ENCODE measurements at places on chromosomes 3 and 15.
A peak's percentile ranks its signal among the peaks of the same experiment; 100 is the strongest.

DNA sequence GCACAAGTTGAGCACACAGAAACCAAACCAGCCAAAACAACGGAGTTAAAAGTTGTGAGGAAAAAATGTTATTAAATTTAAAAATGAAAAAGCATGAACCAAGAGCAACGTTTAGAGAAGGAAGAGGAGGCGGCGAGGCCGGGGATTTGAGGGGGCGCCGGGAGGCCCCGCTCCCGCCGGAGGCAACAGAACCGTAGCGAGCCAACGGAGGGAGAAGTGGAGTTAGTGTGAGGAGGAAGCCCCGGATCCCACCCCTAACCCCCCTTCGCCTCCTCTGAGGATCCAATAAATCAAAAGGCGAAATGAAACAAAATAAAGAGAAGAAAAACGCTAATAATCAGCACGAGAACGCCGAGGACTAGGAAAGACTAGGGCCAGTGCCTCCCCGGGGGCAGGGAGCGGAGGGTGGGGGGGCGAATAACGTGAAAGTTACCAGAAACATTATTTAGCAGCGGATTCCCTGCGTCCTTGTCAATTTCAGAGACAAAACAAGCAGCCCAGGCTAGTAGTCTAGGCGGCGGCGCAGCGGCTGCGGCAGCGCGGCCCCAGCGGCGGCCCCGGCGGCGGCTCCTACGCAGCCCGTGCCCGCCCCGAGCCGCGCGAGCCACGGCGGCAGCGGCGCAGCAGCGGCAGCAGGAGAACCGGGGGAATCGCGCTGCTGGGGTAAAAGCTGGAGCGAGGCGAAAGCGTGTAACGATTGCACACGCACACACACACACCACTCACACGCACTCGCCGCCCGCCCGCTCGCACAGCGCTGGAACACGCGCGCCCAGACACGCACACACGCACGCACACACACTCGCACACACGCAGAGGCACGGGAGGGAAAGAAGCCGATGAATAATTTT lies 1.7 kb downstream of the MEIS2 start:
- no peak for DNase-seq

DNA sequence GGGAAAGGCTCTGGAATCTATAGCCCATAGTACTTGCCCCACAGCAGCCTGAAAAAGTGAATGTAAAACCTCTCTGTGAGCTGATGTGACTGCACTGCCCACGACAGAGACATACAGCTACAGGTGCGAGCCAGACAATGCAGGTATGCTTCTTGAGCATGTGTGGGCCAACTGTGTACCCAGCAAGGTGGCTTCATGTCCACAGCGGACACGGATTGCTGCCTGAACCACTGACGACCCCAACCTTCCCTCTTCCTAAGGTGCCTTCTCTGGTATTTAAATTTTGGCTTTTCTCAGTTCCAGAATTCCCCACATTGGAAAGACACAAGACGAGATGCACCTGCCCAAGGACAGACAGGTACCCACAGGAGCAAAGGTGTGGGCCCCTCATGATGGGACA lies 65.8 kb downstream of the SCN5A start:
- no peak for DNase-seq

- DNase-seq, result no peak
These were observed 19.2 kb downstream of the ALS2CL start for GRCh38 chr3:46674031-46674845.

DNA sequence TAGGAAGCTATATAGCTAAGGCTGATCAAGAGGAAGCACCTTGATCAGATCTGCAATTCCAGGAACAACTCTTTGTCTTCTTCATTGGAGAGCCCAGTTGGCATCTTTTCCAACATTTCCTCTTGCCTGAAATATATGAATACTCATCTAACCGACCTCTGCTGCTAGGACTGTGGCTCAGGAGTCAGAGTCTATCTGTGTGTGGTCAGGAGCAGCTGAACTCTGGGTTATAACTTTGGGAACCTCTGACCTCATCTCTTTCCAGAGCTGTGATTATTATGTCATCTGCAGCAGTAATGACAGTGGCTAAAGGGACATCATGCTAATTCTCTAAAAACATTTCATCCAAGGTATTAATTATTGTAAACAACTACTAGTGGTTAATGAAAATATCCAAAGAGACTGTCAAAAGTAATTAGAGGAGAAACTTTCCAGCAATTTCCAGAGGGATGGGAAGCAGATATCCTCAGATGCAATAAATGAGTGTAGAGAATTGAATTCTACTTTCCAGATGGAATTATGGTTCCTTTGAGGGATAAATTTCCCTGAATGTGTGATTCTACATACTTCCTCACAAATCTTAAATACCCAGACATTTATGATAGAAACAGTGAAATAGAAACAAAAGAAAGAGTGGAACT lies 11.5 kb upstream of the SPINK8 start:
- DNase-seq, result no peak

- DNase-seq, result no peak
These were observed 6.0 kb upstream of the GATA2 start for GRCh38 chr3:128498901-128499530.

GRCh38 chr3:150062492-150062891 lies 91.8 kb upstream of the PFN2 start:
- peak; percentile 15 for DNase-seq

DNA sequence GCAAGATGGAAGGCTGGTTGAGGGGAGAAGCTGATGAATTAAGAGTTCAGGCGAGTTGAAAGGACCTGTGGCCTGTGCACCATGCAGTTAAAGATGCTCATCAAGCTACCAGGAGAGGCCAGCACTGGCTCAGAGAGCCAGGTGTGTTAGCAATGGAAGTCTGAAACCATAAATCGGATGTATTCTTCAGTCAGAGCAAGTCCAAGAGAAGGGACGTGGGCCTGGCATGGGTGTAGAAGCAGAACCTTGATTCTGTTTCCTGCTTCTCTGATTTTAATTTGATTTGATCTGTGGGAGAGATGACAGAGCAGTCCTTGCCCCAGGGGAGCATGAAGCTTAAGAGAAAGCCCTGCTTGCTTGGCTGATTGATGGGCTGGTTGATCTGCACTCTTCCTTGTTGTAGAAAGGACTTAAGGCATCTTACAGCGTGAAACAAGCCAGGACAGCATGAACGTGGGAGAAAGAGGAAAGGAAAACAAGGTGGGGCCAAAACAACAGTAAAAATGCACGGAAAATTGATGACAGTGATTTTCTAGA lies 10.9 kb downstream of the TM6SF1 start:
- no peak for DNase-seq

DNA sequence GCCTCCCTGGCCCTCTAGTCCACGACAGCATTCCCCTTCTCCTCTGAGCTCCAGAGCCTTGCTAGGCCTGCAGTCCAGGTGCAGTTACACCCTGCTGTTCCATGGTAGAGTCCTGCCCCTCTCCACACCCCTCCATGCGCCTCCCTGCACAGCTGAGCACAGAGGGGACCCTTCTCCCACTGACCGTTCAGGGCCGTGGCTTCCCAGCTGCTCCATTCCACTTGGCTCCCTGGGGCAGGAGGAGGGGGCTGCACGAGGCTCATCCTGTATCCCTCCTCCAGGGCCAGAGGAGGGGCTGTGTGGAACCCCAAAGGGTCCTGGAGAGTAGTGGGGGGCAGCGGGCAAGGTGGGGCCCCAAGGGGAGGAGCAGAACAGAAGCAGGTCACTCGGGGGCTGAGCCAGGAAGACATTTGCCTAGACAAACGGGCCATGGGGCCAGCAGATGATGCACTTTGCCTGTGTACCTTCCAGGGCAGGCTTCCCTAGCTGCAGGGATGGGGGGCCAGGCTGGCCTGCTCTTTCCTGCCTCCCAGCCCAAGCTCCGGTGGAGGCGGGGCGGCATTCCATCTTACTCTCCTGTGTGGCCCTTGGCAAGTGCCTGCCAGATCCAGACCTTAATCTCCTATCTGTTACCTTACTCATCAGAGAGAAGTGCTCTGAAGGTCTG lies 20.7 kb upstream of the GOLGA6C start:
- no peak for DNase-seq

DNA sequence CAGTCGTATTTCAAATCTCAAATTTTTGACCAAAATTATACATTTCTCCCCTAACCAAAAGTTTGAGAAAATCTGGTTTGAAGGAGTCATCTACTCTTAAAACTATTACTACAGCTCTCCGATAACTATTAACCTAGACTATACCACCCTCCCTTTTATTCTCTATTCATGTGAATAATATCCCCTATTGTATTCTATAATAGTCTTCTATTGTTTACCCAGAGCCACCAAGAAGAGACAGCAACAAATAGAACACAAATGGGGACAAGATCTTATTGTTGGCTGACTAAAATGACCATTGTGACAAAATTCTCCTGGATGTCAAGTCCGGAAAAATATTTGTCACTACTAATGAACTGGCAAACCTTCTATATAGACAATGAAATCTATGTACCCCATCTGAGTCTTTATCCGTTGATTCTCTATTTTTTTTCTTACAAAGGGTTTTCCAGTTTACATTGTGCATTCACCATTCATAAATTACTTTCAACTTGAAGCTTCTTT lies 618.0 kb downstream of the CADM2 start:
- DNase-seq, result no peak

- DNase-seq, result no peak
These were observed 25.5 kb downstream of the FAM174B start for GRCh38 chr15:92629975-92630626.

GRCh38 chr3:13764161-13764560 lies 115.7 kb downstream of the WNT7A start:
- DNase-seq, result no peak

DNA sequence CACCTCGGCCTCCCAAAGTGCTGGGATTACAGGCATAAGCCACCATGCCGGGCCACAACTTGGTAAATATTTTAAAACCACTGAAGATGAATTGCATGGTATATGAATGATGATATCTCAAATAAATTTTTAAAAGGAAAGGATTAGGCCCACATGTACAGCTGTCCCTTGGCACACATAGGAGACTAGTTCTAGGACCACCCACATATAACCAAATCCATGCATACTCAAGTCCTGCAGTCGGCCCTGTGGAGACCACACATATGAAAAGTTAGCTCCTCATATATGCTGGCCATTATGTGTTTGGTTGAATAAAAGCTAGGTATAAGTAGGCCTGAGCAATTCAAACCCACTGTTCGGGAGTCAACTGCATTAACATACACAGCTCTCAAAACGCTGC lies 10.6 kb downstream of the CLPX start:
- DNase-seq, result no peak

DNA sequence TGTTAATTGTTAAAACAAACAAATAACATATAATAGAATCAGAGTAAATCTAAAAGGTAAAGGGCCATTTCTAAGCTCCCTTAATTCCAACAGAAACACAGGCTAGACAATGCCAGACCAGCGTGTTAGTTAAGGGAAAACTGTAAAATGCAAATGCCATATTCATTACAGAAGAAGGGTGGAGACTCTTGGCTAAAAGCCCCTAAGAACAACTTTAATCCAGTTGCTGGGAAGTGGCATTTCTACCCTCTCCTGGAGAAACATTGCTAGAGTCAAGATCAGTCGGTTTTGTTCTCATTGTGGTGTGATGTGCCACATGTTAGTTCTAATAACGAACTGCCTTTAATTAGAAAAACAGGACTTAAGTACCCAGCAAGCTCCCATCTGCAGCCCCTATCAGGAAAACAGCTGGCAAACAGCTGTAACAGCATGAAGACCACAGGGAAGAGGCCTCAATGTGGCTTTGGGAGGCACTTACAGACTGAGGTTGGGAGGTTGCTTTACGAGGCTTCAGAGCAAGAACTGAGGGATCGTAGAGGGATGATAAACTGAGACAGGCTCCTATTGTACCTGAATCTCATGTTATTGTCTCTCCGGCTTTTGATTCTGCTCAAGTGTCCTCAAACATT lies 1134.8 kb downstream of the ROBO1 start:
- peak; percentile 60 for DNase-seq

GRCh38 chr3:66692766-66693150 lies 191.9 kb upstream of the LRIG1 start:
- DNase-seq, result no peak

DNA sequence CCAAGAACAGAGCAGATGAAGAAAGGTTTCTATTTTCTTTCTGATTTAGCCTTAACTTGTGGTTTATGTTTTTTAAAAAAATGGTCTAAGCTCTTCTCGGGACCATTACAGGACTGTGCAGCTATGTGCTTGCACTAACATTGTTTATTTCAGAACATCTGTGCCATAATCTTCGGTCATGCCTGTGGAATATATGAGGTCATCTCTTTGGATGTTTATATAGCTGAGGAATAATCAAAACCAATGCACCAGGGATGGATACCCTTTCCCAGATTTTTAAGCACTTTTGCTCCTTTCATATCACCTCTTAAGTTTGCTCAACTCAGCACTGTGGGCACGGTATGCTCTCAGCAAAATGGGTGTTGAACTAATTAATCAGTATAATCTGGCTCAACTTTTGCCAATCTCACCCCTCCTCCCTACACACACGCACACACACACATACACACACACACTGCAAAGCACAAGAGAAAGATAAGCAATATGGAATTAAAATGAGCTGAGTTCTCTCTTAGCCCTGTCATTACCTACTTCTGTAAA lies 268.5 kb upstream of the TMC3 start:
- DNase-seq, result no peak

DNA sequence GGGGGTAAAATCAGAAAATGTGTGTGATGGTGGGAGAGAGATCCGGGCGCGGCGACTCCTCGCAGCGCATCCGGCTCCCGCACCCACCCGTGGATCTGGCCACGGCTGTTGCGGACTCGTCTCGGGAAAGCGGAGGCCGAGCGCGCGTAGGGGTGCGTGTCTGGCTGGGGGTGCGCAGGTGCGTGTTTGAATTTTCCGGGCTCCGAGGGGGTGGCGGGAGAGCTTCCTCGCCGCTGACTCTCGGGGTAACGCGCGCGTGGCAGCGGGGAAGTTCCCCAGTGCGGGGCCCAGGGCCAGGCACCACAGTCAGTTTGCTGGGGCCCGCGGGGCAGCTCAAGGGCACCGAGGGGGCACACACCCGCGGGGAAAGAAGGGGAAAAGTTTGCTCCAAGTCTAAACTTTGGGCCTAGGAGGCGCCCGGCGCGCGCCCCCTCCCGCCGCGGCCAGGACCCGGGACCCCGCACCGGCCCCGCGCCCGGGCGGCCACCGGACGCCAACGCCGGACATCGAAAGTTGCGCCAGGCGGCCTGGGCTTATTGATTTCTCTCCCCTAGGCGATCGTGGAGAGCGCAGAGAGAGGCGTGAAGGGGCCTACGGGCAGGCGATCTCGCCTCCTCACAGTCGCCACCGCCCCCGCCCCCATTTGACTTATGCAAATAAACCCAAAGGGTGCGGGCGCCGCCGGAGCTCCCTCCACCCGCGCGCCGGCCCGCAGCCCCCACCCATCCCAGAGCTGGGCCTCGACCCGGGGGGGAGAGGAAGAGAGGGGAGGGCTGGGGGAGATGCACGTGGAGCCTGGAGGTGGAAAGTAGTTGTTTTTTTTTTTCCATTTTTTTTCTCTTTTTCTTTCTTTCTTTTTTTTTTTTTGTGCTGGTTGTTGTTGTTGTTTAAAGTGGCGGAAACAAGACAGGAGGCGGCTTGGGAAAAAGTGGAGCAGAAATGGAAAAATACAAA lies 639 bp downstream of the FOXP1 start:
- no peak for DNase-seq

DNA sequence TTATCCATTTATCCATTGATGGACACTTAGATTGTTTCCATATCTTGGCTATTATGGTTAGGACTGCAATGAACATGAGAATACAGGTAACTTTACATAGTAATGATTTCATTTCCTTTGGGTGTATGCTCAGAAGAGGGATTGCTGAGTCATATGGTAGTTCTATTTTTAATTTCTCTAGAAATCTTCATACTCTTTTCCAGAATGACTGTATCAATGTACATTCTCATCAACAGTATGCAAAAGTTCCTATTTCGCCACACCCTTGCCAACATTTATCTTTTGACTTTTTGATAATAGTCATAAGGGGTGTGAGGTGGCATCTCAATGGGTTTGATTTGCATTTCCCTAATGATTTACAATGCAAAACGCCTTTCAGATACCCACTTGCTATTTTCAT lies 6.2 kb upstream of the NIPA1 start:
- no peak for DNase-seq

All from retinal pigment epithelial cell (primary cell).